Activated gamma-delta T cell (primary cell): ENCODE measurements at places on chromosomes 7 and 10.

GRCh38 chr7:110308791-110309190, 782.1 kb upstream of the LRRN3 start:
- DNase-seq: no peak

DNA sequence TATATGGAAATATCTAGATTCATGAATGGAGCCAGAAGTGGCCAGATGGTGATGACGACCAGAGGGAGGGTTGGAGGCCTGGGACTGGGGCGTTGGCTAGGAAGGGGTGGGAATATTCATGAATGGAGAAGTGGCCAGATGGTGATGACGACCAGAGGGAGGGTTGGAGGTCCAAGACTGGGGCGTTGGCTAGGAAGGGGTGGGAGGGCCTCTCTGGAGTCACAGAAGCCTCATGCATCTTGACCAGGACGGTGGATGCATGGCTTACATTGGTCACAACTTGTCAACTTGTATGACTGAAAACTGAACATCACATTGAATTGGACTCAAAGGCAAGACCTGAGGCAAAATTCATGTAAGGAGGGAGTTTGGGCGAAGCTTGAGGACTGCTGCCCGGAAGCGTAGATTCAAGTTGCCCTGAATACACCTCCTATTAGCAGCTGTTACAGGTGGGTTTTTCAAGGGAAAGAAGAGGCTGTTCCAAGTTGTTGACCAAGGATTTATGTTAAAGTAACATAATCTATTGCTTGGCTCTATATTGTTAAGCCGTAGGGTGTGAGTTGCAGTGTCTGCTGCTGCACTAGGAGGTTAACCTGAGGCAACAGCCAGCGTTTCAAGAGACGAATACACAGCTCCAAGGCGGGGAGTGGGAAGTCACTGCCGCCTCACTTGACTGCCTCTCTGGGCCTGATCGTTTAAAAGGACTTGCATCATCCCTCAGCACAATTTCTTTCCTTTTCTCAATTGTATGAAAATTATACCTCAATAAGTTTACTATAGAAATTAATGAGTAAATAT, 55.1 kb upstream of the FAM20C start:
- DNase-seq: no peak

- DNase-seq: no peak
These were observed 228.4 kb upstream of the TAC1 start for GRCh38 chr7:97503367-97504094.

GRCh38 chr7:42262964-42263363, 26.0 kb upstream of the GLI3 start:
- no peak for DNase-seq

DNA sequence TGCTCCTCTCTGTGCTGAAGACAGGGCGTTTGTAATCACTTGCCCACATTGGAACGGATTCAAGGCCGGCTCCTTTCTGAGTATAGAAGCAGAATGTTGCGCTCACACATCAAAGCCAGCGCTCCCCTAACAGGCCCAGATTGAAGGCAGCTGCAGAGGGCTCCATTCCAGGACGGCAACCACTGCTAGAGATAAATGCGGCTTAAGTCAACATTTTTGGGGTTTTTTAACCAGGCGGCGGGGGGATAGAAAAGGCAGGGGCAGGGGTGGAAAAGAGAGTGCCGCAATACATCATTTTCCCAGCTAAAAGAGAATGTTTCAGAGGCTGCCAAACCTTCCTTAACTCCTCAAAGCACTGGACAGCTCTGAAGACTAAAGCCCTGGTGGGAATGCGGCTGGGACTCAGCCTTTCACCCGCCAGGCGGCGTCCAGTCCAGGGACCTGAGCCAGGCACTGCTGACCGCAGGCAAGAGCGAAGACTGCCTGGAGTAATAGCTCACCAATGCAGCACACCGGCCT, 189.6 kb downstream of the TNS3 start:
- DNase-seq: no peak

DNA sequence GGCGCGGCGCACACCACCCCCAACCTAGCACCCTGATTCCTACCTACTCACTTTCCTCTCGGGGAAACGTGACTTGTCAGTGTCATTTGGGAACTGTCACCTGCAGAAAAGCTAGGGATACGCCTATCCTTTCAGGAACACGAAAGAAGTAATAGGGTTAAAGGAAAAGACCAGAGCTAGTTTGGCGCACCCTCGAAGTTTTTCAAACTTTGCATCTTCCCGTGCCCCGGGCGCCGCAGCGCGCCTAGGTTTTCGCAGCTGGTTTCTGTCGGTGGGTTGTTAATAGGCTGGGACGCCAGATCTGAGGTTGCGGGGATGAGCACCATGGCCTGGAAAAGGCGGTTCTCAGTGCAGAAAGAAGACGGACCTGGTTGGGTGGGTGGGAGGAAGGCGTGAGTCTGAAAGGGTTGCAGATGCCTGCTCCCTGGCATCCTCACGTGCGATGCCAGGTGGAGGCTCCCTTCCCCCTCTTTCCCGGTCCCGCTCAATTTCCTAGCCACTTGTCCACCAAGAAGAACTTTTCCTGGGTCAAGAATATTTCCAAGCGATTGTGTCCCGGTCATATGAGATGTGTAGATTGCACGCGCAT, 568 bp upstream of the MEOX2 start:
- DNase-seq: no peak

- DNase-seq: no peak
These were observed 225.3 kb downstream of the GLRX3 start for GRCh38 chr10:130361351-130362105.

DNA sequence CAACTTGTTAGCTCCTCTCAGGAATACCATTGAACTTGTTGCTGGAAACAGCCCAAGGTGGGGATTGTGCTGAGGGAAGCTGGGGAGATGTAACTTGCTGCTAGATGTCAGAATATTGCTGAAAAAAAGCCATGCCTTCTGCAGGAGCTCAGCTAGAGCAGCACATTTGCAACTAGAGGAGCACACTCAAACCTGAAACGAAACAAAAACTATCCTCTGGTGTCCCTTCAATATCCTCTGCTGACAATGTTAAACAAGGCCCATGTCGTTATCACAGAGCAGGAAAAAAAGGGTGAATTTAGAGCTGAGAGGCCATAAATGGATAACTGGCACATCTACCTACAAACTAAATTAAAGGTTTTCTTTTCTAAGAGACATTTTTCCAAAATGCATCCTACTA, 53.7 kb upstream of the MACC1 start:
- DNase-seq: no peak

GRCh38 chr7:41885078-41885477, 182.2 kb upstream of the INHBA start:
- DNase-seq: no peak

DNA sequence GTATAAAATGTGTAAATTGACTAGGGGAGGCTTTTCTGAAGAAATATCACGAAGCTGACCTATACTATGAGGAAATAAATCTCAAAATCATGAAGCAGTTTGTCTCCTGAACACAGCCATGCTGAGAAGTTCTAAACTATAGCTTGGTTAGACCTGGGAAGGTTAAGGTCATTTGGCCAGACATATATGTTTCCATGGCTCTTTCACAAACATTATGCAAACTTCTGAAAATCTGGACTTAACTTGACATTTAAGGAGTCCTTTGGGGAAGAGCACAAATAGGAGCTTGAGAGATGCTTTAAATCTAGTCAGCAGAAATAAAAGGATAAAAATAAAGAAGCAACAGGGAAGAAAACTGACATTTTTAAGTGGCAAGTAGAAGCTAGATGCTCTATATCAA, 115.9 kb upstream of the MEOX2 start:
- no peak for DNase-seq

DNA sequence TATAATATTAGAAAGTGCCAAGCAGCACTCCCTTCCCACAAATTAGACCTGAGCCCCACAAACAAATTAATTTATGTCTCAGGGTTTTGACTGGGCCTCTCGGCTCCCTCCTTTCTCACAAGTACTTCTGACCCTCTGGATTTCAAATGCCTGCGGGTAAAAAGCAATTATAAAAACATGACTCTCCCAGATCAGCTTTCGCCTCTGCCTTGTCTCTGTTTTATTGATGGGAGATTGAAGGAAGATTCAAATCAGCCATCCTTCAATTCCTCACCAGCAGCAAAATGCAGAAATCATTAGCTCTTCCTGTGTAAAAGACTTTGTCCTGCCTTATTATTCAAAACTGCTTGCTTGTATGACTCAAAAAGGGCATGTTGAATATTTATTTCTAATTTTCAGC, 453.7 kb upstream of the MKI67 start:
- DNase-seq: no peak

- DNase-seq: no peak
These were observed 19.7 kb downstream of the CALML5 start for GRCh38 chr10:5479481-5480161.

DNA sequence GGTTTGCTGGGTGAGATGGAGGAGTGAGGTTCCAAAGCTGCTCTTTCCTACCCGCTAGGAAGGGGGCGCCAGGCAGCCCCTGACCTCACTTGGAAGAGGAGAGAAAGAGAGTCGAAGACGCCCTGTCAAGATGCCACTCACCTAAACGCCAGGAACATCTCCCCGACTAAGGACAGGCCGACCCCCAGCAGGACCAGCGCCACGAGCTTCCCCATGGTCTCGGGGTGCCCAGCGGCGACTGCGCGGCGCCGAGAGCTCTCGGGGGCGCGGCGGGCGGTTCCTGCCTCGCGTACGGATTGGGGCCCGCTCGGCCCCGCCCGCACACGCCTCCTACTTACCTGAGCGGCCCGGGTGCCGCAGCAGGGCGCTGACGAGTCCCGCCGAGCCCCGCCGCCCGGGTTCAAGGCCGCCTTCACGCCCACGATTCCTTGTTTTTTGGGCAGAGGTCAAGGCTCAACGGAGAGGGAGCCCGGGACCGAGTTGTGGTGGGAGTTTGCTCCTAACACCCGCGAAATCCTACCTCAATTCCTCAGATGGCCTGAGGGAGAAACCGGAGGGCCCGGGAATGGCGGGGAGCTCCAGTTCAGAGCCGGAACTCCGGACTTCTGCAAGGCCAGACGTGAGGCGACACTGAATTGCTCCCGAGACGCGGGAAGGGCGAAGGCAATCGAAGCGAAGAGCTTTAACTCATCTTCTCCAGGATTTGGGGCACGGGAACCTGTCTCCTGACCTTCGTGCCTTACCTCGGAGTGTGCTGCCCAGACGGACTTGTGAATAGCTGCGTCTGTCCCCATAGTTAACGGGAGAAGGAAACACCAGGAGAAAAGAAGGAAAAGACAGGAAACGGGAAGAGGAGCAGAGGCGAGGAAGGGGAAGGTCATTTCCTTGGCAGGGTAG, at the start of gene PON3:
TSS of gene PON3 (minus strand) at position 240 of the 897 bp plus-strand sequence. CDS start at position 215, 25 bp downstream.
- DNase-seq: no peak

DNA sequence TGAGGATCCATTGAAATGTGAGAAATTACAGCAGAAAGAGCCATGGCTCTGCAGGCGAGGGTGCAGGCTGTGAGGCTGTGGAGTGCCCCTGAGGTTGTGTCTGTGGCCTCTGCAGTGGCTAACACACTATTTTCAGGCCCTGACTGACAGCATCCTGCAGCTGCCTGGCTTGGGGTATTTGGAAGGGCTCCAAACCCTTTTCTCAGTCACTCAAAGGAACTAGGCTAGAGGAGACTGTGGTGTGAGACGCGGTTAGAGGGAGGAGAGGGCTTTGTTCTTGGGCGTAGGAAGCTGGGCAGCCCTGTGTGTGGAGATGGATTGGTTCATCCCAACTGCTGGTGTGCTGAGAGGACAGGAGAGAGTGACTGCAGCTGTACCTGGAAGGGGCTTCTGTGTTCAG, 134.9 kb downstream of the RAMP3 start:
- no peak for DNase-seq

GRCh38 chr10:94219829-94220228, 142.9 kb downstream of the NOC3L start:
- DNase-seq: no peak

GRCh38 chr7:16711730-16712129, 41.8 kb upstream of the TSPAN13 start:
- no peak for DNase-seq

GRCh38 chr7:157635669-157636068, 298.9 kb downstream of the DNAJB6 start:
- DNase-seq: no peak

- DNase-seq: no peak
These were observed 349.5 kb downstream of the SEMA3D start for GRCh38 chr7:84837405-84837804.

DNA sequence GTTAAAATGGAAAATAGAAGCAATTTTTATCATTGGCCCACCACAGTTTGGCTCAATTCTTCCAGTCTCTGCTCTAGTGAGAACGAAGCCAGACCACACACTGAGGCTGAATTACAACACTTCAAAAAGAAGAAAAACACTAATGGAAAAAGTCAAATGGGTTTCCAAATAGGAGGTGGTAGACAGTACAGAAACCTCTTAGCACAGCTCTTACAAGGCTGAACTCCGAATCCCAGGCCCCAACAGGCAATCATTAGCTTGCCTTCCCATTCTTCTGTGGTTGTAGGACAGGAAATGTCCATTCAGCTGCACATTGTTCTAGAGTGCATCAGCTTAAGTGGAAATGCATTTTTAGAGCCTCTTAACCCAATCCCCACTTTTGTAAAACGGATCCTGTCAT, 115.1 kb upstream of the MEOX2 start:
- DNase-seq: no peak

GRCh38 chr10:121438333-121438732, 159.9 kb downstream of the FGFR2 start:
- no peak for DNase-seq
